ENCODE measurements at places on chromosomes 12 and 14.

- no peak for DNase-seq
Observed at GRCh38 chr12:52529846-52530245, 9.7 kb upstream of the KRT5 start.

DNA sequence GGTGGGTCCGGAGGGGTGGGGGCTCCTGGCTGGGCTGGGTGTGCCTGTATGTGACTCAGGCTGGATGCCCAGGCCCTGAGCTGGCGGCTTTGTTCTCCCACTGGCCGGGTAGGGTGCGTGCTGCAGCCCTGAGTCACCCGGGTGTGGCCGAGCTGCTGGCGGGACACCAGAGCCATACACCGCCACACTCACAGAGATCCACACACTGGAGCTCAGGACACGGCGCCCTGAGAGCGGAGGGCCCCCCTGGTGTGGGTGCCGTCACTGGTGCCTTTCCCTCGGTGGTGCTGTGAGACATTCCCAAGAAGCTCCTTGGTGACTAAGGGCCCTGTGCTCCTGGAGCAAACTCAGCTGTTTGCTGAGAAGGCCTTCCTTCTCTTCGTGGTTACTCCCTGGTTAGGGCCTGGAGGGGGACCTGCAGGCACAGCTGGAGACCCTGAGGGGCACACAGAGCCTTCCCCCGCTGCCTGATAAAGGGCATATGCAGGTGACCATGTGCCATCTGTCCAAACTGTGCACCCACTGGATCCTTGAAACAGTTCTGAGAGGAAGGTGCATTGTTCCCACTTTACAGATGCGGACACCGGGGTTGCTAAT lies 44.3 kb downstream of the KRT80 start:
- DNase-seq: no peak

- DNase-seq: no peak
Observed at GRCh38 chr12:116233669-116234068, 43.8 kb downstream of the MED13L start.

- DNase-seq: no peak
Observed at GRCh38 chr12:90280564-90281058, 572.0 kb upstream of the ATP2B1 start.

DNA sequence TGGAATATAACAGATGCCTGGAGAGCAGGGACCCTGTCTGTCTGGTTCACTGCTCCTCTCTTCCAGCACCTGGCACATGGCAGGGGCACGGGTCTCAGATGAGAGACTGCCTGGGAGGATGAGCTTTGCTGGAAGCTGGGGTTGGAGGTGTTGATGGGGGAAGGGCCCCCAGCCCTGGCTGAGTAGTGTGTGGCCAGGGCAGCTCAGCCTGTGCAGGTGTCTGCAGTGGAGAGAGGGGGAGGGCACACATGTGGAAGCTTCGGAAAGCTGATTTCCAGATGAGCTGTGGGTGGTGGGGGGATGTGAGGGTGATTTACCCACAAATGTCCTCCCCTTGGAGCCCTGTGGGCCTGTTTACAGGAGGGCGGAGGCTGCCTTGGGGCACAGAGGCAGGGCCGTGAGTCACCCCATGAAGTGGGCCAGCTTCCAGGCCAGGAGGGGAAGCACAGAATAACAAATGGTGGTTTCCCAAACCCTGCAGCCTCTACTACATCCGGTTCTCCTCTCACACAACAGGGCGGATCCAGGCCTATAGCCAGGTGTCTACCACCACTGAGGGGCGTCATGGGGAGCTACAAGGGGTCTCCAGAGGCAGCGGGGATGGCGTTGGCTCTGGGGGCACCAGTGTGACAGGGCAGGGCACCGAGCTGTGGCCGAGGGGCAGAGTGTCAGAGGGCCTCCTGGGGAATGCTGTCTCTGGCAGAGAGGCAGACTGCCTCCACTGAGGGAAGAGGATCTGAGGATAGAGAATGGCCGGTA lies 11.0 kb downstream of the KRT7 start:
- DNase-seq: peak; percentile 69
